Activated CD4-positive, alpha-beta T cell treated with anti-CD3 and anti-CD28 coated beads for 24 hours (primary cell): ENCODE measurements at places on chromosomes 1 and 21.

GRCh38 chr1:114668784-114669561 lies 876 bp downstream of the DENND2C start:
- DNase-seq: no peak

- DNase-seq: no peak
Observed at GRCh38 chr1:203174324-203174985, 1.2 kb downstream of the MYBPH start.

DNA sequence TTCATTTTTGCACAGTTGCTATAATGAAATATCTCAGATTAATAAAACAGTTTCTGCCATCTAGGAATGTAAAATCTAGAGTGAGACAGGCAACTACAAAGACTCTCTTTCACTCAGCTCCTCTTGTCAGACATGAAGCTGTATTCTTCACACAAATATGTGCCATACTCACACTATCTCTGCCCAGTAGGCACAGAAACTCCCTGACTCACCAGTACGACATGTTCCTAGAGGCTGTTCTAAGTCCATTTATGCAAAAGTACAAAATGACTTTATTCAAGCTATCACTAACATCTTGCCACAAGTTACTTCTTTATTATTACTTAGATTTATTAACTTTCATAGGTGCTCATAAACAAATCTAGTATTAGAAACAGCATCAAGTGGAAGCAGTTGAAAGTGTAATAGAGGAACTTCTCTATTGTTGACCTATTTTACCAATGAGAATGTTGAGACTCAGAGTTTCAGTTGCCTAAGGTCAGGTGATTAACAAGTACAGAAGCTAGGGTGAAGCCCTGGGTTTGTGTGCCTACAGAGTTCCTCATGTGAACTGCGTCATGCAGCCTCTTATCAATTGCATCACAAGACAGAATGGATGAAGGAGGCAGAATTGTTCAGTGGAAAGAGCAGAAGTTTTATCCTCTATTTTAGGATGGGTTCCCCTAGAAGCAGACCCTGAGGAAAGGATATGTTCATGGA lies 98.9 kb downstream of the RGS2 start:
- no peak for DNase-seq

DNA sequence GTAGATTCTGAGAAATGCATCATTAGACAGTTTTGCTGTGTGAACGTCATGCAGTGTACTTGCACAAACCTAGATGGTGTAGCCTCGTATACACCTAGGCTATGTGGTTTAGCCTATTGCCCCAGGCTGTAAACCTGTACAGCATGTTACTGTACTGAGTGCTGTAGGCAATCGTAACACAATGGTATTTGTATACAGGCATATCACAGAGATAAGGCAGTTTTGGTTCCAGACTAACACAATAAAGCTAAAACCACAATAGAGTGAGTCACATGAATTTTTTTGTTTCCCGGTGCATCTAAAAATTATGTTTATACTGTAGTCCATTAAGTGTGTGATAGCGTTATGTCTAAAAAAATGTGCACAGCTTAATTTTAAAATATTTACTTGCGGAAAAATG lies 6.9 kb downstream of the IL10RB start:
- no peak for DNase-seq

GRCh38 chr1:6502000-6502891 lies 10.8 kb upstream of the PLEKHG5 start:
- DNase-seq: no peak

GRCh38 chr1:205777994-205778393 lies 2.7 kb upstream of the RAB29 start:
- DNase-seq: no peak

DNA sequence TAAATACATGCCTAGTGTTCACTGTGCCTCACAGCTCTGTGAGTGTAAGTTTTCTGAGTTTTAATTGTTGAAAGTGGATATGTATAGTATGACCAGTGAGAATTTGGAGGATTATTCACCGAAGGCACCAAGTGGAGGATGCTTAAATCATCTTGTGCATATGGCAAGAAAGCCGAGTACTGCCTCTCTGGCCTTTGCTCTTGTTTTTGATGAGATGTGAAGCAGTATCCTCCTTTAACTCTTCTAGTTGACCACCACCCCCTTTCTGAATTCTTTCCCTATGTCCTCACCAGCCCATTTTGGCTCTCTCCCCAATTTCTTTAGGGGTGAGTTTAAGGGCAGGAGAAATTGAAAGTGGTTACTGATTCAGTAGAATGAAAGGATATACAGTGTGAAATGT lies 130.4 kb downstream of the SYT2 start:
- no peak for DNase-seq

- no peak for DNase-seq
Observed at GRCh38 chr1:228860911-228861831, 125.9 kb downstream of the RHOU start.

- DNase-seq: no peak
Observed at GRCh38 chr1:228691926-228692325, 43.4 kb upstream of the RHOU start.

DNA sequence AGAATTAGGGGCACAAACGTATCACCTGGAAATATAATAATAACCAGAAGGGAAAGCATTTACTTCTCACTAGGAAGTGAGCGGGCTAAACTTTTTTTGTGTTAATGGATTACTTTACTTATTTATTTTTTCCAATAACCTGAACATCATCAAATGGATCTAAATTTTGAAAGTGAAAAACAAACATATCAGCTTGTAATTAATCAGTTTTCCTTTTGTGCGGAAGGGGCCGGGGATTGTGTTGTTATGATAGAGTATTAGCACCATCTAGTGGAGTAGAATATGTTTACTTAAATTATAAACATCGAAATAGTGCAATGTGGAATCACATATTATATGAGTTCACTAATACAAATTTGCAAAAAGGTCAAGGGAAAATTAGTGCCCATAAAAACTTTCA lies 9.0 kb downstream of the CFH start:
- DNase-seq: no peak

DNA sequence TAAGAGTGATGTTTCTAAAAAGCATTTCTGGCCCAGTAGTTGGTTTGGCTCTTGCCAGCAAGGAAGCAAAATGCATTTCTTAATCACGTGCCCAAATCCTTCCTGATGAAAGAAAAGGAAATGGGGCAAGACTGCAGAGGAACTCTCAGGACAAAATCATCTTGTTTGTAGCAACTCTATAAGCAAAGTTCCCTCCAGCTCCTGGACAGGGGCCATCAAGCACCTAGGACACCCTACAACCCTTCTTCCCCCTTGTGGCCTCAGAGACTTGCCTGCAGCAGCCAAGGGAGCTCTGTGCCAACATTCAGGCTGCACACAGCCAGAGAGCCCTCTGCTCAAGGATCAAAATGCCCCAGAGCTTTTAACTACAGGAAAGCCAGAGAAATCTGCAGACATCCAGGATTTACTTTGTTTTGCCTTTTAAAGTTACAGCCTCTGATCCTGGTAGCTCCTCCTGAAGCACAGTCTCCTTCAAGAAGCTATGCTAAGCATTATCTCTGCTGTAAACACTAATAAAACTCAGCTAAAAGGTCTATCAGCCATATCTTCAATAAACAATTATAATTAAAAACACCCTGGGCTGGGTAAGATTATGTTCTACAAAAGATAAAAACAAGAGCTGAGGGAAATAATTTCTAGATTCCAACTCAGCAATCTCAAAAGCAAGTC lies 105.0 kb downstream of the KIAA0319L start:
- DNase-seq: no peak

GRCh38 chr1:94698759-94699502 lies 121.2 kb upstream of the SLC44A3 start:
- DNase-seq: no peak

- no peak for DNase-seq
Observed at GRCh38 chr1:36948606-36949005, 85.7 kb downstream of the GRIK3 start.

- no peak for DNase-seq
Observed at GRCh38 chr1:31796707-31797106, 19.1 kb downstream of the SPOCD1 start.

GRCh38 chr1:244647819-244648218 lies 5.1 kb upstream of the DESI2 start:
- DNase-seq: no peak

DNA sequence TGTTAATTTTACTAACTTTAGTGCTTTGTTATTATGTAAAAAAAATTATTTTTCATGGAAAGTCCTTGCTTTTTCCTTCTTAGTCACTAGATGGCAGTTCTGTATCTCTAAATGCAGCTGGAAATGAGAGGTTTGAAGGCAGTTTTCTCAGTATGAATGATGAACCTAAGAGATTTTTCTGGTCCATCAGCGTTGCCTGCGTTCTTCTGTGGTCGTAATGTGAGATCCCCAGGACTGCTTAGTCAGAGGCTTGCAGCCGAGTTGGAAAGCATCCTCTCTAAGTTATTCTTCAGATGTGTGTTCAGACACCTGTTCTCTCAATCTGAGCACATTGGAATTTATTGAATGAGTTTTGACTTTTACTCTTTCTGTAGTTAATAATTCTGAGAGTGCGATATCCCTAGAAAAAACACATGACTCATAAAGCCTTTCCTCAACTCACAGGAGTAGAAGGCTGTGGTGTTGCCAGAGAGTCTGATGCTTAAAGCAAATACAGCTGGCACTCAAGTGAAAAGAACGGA lies 99.3 kb downstream of the FMN2 start:
- no peak for DNase-seq

GRCh38 chr1:216587715-216588114 lies 135.5 kb downstream of the ESRRG start:
- no peak for DNase-seq

DNA sequence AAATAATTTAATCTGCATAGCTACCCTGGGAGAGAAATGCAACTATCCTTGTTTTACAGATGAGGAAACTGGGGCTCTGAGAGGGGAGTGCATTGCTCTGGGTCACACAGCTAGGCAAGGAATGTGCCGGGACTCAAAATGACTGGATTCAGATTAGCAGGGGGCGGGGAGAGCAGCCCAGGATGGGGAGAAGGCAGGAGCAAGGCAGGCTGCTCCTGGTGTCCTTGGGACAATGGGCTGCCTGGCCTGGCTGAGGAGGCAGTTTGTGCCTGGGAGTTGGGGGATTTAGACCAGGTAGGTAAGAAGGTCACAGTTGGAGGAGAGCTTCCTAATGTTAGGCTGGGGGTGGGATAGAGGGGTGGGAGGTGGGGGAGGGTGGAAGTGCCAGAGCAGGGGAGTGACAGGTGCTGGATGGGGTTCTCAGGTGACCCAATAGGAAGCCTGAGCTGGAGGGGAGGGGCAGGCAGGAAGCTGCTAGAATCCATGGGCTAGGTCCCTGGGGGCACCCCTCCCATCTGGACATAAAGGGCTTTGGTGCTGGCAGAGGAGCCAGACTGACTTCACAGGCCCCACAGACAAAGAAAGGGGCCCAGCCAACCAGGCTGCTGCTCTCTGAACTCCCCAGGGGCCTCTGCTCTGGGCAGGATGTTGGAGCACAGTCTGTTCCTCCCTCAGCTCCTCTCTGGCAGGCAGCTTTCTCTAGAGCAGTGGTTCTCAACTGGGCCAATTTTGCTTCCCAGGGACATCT lies 29.0 kb downstream of the TRIM62 start:
- no peak for DNase-seq

- DNase-seq: no peak
Observed at GRCh38 chr1:58441699-58442098, 104.8 kb downstream of the OMA1 start.

DNA sequence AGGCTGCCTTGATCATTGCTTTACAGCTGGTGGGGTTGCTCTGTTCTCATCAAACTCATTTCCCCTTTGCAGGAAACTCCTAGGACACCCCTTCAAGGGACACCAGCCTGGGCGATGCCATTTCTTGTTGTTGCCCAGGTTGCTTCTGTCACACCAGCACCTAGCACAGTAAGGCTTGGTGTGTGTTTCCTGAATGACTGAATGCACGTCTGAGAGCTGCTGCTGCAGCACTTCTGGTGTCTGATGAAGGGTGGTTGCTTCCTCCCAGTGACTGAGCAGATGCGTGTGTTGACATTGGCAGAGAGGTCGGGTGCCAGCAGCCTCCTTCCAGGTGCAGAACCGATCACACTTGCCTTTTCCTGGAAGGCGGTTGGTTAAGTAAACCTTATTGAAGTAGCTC lies 477.4 kb downstream of the CAMTA1 start:
- DNase-seq: no peak

GRCh38 chr1:27045973-27046558 lies 33.4 kb upstream of the TENT5B start:
- DNase-seq: peak; percentile 48

DNA sequence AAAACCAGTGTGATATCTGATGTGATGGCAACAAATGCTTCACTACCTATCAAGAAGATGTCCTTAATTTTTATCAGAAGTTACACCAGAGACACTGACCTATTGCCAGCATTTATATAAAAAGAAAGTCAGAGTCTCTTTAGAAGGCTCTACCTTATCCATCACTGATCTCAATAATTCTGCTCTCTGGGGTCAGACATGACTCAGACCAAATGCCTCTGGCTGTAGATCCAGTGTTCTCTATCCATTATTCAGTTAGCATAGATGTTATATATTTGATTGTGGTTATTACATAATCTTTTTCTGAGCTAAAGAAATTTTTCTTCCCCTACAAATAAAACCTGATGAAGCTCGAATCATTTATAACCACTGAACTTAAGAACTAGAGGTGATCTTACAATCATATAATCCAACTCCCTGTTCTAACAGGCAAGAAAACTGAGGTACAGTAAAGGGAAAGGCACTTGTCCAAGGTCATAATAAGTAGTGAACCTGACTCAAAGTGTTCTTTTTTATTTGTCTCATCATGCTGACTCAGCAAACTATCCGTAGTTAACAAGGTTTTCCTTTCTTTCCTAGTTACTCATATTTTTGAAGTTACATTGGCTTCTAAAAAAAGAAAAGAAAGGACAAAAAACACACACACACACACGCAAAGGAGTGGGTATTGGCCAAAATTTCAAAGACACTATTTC lies 43.6 kb upstream of the ESRRG start:
- no peak for DNase-seq

GRCh38 chr1:93847811-93848288 lies 31.2 kb downstream of the DNTTIP2 start:
- DNase-seq: peak; percentile 33

DNA sequence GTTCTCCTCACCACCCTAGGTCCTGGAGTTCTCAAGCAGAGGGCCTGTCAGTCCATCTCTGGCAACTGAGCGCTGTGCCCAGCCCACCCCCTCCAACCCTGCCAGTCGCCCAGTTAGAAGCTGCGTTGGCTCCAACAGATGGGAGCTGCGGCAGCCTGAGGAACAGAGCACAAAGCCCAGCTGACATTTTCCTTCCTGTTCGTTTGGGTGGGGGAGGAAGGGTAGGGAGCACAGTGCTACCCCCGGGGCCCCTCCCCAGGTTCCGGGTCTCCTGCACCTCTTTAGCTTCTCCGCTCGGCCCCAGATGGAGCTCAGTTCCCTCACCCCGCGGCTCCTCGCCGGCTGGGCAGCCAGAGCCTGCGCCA lies 1.4 kb downstream of the LRRN2 start:
- DNase-seq: no peak

- DNase-seq: no peak
Observed at GRCh38 chr1:229088711-229089110, 182.2 kb upstream of the RAB4A start.

GRCh38 chr21:41283211-41283818 lies 33.3 kb upstream of the FAM3B start:
- no peak for DNase-seq

GRCh38 chr1:89536555-89537341 lies 12.1 kb downstream of the LRRC8B start:
- no peak for DNase-seq

- DNase-seq: no peak
Observed at GRCh38 chr1:116139592-116140134, 28.5 kb downstream of the MAB21L3 start.
